ENCODE measurements at places on chromosomes 11 and 22.

GRCh38 chr22:24066260-24066659, 55.2 kb downstream of the CABIN1 start:
- DNase-seq: no peak

DNA sequence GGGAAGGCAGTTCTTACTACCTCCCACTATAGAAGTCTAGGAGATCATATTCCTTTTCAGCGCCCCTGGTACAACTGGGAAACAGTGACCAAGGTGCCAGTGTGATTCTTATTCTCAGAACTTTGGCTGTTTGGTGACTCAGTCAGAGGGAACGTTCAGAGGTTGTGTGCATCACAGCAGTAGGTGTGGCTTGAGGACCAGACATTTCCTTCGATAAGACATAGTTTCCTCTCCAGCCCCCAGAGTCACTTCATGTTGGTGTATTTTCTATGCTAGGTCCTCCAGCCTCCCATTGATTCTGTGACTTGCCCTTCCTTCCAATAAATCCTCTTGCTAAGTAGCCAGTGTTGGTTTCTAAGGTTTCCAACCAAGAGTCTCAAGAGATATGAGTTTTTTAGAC, 171.9 kb upstream of the MPPED2 start:
- no peak for DNase-seq

DNA sequence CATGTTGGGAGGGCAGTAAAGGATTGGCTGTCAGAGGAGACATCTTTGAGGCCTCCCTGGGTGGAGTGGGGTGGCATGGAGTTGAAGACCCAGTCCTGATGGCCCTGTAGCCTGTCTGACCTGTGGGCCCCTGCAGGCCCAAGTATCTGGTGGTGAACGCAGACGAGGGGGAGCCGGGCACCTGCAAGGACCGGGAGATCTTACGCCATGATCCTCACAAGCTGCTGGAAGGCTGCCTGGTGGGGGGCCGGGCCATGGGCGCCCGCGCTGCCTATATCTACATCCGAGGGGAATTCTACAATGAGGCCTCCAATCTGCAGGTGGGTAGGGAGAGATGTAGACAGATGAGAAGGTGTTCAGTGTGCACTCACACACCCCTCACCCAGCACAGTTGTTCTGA, 2.6 kb downstream of the NDUFV1 start:
- no peak for DNase-seq

DNA sequence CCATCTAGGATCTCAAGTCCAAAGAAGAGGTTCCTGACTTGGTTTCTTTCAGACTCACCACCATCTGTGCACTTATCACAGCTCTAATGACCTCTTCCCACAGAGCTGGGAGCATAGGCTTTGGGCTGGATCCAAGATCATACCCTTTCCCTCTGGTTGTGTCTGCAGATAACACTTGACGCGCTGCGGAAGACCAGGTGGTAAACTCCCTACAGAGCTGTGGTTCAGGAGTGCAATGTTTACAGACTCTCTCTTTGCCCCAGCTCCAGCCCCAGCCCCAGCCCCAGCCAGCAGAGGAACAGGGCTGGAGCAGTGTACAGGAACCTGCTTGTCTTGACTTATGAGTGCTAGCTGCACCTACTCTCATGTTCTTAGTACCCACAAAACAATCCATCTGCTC, 274.4 kb upstream of the SYN3 start:
- no peak for DNase-seq

GRCh38 chr11:119572481-119573424, 149.8 kb upstream of the THY1 start:
- DNase-seq: no peak

DNA sequence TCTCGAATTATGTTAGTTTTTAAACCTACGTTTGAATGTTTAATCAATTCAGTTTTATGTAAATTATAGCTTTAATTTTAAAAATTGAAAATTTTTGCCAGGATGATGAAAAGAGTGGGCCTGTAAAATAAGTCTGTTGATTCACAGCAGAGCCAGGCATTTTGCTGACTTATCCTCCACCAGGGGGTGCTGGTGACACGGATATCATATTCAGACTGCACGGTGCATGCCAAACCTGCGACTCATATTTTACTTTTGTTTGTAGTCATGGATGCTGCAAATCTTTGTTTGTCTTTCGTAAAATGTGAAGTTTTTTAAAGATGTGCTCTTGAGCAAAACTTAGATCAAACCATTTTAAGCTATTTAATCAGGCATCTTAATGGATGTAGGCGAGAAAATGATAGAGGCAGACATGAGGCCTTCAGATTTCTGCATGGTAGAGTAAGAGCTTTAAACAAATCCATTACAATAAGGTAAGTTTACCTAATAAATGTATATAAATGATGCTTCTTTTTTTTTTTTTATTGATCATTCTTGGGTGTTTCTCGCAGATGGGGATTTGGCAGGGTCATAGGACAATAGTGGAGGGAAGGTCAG, 3.6 kb upstream of the OR8B3 start:
- peak; percentile 10 for DNase-seq

GRCh38 chr11:20238712-20239111, 78.4 kb upstream of the DBX1 start:
- DNase-seq: no peak

GRCh38 chr11:34188181-34188580, 82.8 kb downstream of the NAT10 start:
- DNase-seq: no peak

- DNase-seq: no peak
These were observed 358.2 kb downstream of the DDX10 start for GRCh38 chr11:109023036-109023435.

DNA sequence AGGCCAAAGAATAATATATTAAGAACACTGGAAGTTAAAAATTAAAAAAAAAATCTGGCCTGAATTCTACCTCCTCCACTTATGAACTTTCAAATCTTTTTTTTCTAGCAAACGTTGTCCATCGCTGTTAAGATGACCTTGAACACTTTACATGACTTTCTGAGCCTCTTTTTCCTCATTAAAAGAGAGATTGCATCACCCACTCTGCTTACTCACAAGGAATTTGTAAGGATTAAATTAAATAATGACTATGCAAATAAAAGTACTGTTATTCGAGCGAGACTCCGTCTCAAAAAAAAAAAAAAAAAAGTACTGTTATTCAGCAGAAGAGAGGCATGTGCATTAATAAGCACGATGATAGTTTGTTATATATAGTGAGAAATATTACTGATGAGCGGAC, 285.1 kb upstream of the CCDC90B start:
- DNase-seq: no peak

DNA sequence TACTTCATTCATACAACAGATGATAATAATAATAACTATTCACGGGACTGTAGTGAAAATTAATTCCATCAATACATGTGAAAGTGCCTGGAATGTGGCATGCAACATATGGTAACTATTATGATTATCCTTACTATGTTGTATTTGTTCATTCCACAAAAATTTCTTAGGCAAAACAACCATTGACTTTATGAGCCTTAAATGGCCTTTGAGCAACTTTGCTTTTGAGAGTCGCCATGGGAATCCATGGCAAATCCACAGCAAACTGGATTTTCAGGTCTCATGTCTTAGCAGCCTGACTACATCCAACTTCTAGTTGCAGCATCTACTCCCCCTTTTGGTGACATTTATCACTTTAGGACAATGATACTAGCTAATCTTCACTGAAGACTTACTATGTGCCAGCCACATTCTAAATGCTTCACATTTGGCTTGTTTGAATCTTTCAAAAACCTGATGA, 56.8 kb downstream of the SLC1A2 start:
- no peak for DNase-seq

DNA sequence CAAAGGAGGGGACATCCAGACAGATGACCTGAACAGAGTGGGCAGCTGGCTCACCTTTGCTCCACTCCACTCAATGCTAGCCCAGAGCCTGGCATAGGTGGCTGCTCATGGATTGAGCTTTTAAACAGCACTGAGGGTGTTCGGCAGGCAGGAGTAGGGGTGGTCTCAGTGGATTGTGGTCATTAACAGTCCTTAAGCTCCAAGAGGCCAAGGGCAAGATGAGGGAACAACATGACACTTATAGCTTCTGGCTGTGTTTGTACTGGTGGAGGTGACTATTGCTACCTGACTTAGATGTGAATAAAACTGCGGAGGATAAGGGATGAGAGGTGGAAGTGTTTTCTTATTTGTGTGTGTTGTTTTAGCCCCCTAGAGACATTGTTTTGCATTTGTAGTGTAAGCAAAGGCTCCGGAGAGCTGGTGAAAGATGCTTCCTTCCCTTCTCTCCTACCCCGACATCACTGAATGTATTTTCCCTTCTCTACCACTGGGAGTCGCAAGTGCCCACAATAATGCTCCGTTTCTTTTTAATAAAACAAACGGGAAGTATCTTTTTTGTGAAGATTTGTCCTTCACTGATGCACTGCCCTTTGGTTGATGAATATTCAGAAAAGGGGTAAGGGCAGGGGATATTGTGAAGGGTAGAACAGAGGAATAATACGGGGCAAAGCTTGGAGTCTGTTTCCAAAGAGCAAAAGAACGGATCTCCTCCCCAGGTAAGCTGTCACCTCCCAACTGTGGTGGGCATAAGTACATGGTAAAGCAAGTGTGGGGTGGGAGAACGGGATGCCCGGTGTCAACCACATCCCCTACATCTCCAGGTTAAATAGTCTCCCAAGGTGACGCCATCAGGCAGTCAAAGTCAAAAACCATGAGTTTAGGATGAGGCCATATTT, 27.5 kb upstream of the MTNR1B start:
- no peak for DNase-seq

DNA sequence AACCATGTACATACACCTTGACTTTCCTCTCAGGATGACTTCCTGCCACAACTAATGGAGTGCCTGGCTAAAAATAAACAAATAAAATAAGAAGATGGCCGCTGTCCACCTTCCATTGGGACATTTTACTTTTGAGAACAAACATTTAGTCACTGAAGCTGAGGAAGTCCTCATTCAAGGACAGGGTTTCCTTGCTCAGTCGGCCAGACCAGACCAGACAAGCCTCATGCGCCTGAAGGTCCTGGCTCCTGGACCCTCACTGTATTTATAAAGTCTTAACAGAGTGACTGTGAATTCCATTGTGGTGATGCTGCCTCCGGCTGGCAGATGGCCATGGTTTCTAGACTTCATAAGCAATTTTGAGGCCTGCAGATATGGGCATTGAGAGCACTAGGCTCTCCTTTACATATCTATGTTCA, 114.5 kb downstream of the MAML2 start:
- DNase-seq: no peak

- no peak for DNase-seq
These were observed 120.8 kb downstream of the NAT10 start for GRCh38 chr11:34226210-34226609.

DNA sequence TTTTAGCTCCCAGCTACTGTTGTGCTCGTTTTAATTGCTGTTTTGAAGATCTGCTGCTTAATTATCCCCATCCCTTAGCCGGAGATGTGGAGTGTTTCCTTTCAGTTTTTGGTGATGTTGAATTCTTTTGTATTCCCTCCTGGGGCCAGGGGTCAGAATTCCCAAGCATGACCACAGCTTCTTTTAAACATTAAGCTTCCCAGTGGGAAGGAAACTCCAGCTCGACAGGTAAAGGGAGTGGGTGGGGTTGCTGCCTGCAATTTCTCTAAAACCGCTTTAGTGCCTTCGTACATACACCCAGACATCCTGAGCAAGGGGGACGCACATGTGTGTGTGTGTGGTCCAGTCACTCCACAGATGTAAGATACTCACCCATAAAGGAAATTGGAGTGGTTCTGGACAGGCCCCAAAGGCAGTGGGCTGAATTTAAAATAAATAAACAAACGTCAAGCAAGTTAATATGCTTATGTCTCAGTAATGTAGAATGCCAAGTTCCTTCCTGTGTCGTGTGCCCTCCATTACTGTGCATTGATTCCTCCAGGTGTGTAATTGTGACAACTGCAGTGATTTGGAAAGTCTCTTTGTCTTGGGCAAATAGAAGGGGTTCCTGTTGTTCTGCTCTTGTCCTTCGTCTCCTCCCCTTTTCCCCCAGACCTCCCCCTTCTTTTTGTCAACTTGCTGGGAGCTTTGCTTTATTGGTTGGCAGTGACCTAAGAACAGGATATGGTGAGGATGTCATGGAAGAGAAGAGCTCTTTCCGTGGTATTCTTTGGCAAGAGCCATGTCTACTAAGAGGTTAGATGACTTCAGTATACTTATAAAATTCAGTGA, 19.2 kb upstream of the ADSL start:
- no peak for DNase-seq

DNA sequence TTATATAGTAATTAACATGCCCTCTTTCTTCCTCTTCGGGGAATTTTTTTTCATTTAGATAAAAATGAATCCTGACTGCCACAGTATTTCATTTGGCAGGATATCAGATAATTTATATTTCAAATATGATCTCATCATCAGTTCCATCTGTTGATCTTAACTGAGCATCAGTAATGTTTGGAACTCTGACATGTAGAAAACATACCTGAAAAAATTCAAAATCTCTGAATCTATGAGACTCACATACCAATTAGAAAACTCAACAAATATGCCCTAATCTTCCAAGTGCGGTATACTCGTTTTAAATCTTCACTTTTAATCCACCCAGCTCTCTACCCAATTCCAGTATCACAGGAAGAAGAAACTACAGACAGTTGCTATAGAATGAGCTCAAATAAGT, 161.9 kb downstream of the MSANTD4 start:
- DNase-seq: no peak

DNA sequence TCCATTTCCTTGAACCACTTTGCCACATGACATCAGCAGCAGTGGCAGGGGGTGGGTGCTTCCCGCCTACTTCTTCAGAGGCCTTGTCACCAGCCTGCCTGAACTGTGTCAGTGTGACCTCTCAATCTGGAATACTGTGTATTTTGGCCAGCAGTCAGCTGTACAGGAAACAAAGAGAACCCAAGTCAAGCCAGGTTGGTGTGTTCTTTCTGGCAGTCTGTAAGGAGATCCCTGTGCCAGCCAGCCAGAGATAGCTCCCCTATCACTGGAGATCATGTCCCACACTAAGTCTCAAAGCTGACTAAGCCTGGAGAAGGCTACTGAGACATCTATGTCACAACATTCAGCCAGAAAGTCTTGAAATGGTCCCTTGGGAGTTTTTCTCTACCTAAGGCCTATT, 142.1 kb downstream of the TRPC6 start:
- no peak for DNase-seq

DNA sequence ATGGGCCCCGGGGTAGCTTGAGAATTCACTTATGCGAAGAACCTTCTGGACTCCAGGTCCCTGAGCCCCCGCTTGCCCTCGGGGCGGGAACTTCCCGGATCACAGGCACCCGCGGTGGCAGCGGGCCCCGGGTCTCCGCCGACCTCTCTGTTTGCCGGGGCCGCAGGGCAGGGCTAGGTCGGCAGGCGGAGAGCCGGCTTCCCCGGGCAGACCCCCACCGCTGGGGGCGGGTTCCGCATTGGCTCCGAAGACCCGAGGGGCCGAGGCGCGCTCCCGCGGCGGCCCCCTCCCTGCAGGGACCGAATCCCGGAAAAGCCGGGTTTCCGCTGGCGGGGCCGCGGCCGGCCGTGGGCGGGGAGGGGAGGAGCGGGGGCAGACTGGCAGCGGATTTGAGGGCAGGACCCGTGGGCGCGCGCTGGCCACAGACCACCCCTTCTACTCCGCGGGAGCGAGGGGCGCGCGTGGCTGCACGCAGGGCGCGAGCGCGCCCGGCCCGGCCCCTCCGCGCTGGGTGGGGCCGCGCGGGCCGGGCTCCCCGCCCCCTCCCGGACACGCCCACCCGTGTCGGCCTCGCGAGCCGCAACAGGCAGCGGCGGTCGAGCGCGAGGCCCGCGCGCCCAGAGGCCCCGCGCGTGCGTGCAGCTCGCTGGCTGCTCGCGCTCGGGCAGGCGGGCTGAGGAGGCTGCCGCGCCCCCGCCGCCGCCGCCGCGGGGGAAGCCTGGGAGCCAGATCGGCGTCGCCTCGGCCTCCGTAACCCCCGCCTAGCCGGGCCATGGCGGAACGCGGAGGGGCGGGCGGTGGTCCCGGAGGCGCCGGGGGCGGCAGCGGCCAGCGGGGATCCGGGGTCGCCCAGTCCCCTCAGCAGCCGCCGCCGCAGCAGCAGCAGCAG, at the start of gene PACS1:
Gene PACS1, plus strand, starts transcription at position 558 of the 889 bp plus-strand sequence. Its CDS starts 215 bp downstream, at position 773.
- no peak for DNase-seq
